Lung (tissue), 17 donors: ENCODE measurements at places on chromosomes 3 and 15. TPM values are rescaled to one million over a fixed set of nuclear protein-coding genes. Genes with fewer than 3 reads are reported as not detected.

DNA sequence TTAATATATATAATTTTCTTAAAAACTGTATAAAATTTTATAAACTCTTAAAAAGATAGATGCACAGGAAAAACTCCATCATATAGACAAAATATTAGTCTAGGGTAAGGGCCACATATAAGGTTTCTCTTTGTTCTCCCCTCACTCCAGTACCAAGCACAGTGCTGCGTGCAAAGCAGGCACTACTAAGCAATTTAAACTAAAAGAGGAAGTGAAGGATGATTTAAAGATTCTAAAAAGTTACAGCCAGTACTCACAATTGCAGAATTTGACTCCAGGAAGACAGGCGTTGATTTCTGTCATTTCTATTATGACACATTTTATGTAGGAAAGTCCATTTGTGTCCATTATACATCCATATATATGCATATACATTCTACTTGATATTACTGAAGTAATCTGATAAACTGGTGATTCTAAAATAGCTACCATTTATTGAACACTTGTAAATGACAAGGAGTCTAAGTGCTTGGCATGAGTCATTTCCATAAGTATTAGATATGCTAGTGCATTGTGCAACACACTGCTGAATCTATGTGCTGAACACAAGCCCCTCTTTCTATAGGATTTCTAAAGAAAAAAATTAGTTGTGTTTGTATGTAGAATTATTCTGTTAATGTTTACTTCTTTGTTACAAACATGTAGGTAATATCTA lies 785.5 kb upstream of the ARRDC4 start:
- no peaks in the 10 kb centered on the region for H3K36me3 ChIP-seq
- DNase-seq = no peak
- no peaks in the 10 kb centered on the region for H3K4me1 ChIP-seq
- H3K4me3 ChIP-seq = no peak overlapping the region

- peaks cover 3% of the 10 kb centered on the region for H3K4me1 ChIP-seq
- H3K36me3 ChIP-seq = peaks cover 35% of the 10 kb centered on the region
- no peak overlapping the region for H3K27ac ChIP-seq
- no peak overlapping the region for H3K4me3 ChIP-seq
- no peak for DNase-seq
- no peaks in the 10 kb centered on the region for H3K27me3 ChIP-seq
Measured at GRCh38 chr3:15223685-15224572, 17.9 kb downstream of the CAPN7 start.

Gene LRRIQ4
- not detected for total RNA-seq

DNA sequence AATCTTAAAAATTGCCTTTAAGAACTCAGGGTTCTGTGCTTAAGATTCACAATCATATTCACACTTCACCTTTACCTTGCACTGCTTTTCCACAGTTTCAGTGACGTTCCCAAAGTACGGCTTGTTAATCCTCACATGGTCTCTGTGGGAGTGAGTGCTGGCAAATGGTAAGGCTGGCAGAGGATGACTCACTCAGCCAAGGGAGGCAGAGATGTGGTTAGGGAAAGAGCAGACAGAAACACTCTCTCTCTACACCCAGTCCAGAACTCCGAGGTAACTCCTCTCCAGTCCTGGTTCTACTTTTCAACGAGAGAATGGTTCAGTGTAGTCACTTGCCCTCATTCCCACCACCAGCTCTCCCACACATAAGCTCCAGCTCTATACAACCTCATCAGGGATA lies 33.1 kb downstream of the RASGRP1 start:
- H3K4me1 ChIP-seq = no peaks in the 10 kb centered on the region
- H3K36me3 ChIP-seq = no peaks in the 10 kb centered on the region
- no peaks in the 10 kb centered on the region for H3K27me3 ChIP-seq
- no peak for DNase-seq
- no peak overlapping the region for H3K4me3 ChIP-seq
- H3K27ac ChIP-seq = no peak overlapping the region

- H3K4me3 ChIP-seq = no peak overlapping the region
- no peak overlapping the region for H3K27ac ChIP-seq
- peak; percentile 66 for DNase-seq
- no peaks in the 10 kb centered on the region for H3K27me3 ChIP-seq
- H3K36me3 ChIP-seq = peaks cover 8% of the 10 kb centered on the region
Measured at GRCh38 chr3:63914312-63914711, 2.1 kb upstream of the SCAANT1 start.

- no peaks in the 10 kb centered on the region for H3K27me3 ChIP-seq
- no peak overlapping the region for H3K4me3 ChIP-seq
- no peak overlapping the region for H3K27ac ChIP-seq
Measured at GRCh38 chr3:108486941-108487340, 23.5 kb downstream of the MYH15 start.

DNA sequence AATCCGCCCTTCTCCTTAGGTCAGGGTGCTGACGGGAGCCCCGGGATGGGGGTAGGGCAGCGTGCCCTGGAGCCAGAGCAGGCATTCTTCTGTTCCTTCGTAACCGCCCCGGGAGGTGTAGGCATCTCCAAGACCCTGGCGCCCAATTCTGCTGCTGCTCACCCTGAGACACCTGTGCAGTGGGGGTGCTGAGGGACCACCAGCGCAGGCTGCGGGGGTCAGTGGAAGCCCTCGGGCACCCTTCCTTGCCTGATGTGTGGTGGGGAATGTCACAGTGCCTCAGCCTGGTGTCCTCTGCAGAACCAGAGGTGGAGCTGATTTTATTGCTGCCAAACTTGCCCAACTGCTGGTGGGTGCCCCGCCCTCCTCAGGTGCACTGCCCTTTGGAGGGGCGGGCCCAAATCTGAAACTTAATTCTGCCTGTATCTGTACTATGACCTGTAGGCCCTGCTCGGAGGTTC lies 7.3 kb downstream of the CSK start:
- peaks cover 30% of the 10 kb centered on the region for H3K4me1 ChIP-seq
- H3K27me3 ChIP-seq = no peaks in the 10 kb centered on the region
- no peak overlapping the region for H3K27ac ChIP-seq
- no peak for DNase-seq
- no peak overlapping the region for H3K4me3 ChIP-seq

Gene PRICKLE2
- 35.8 TPM for total RNA-seq

Gene XCR1
- total RNA-seq = 0.43 TPM

Gene GATM
- total RNA-seq = 12.2 TPM

Gene AADACL2
- total RNA-seq = not detected

Gene TGM4
- total RNA-seq = not detected

- H3K4me1 ChIP-seq = no peaks in the 10 kb centered on the region
- H3K27ac ChIP-seq = no peak overlapping the region
- no peaks in the 10 kb centered on the region for H3K36me3 ChIP-seq
- no peaks in the 10 kb centered on the region for H3K27me3 ChIP-seq
- no peak for DNase-seq
Measured at GRCh38 chr3:44885618-44886017, 11.2 kb downstream of the TGM4 start.

Gene MINDY4B
- total RNA-seq = not detected

GRCh38 chr3:128590948-128591347 lies 59.7 kb downstream of the RPN1 start:
- H3K27me3 ChIP-seq = no peaks in the 10 kb centered on the region
- H3K4me1 ChIP-seq = no peaks in the 10 kb centered on the region
- H3K27ac ChIP-seq = no peak overlapping the region
- no peak for DNase-seq
- no peaks in the 10 kb centered on the region for H3K36me3 ChIP-seq

DNA sequence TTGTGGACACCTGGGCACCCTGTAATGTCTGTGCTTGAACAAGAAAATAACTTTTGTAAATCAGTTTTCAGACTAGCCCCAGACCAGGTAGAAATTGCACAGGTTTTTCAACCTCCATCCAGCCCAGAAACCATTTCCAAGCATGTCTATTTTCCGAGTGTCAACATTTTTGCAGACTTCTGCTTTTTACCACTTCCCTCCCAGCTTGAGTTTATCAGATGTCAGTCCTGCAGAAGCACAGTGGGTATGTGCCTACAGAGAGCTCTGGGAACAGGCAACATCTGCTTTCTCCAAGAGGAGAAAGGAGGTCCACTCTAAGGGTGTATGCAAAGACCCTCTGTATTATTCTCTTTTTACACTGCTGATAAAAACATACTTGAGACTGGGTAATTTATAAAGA lies 83.9 kb downstream of the LRRK1 start:
- H3K27ac ChIP-seq = no peak overlapping the region
- no peaks in the 10 kb centered on the region for H3K27me3 ChIP-seq
- no peak for DNase-seq
- H3K4me1 ChIP-seq = no peaks in the 10 kb centered on the region
- no peak overlapping the region for H3K4me3 ChIP-seq

Gene CLDN1
- total RNA-seq = 7.1 TPM

DNA sequence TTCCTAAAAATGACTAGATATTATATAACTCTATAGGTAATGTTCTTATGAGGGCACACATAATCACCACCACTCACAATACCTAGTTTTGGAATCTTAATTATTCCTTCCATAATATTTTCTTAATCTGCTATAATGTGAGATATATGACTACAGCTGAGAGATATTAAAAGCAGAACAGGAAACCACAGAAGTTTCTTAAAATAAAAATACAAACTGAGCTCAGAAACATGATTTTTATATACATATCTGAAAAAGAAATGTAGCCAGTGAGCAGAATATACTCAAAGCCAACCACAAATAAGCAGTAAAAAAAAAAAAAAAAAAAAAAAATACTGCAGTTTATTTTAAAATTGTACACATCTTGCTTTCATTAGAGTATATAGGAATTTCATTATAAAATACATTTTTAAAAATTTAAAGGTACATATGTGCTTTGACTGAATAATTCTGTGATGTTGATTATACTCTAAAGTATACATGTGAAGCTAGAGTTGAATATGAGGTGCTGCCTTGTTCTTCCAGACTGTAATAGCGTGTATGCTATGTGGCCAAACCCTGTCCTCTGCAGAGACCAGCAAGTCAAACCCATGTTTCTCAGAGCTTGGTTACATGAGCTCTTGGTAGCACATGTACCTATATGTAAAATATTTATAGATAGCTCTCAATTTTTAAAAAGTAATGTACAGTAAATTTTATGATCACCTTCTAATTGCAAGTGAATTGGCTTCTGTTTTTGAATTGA lies 175.0 kb downstream of the UBE2E2 start:
- no peak overlapping the region for H3K27ac ChIP-seq
- H3K4me1 ChIP-seq = no peaks in the 10 kb centered on the region
- no peaks in the 10 kb centered on the region for H3K36me3 ChIP-seq

DNA sequence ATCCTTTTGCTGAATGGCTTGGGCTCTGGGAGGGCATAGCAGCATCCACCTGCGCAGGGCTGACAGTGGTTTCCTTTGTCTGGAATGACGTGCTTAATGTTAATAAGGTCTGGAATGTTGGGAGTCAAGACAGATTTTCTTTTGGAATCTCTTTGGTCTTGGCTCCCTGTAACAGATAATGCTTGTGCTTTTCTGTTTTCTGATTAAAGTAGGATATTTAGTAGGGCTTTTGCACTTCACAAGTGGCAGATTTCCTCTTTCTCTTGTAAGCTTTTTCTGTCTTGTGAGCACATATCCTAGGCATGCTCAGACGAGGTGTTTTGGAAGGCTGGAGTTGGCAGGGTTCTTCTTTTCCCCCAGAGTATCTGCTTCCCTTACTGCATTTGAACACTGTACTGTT lies 189.6 kb downstream of the GHSR start:
- peaks cover 7% of the 10 kb centered on the region for H3K36me3 ChIP-seq
- H3K27ac ChIP-seq = peak overlapping the region; percentile 5
- peak; percentile 80 for DNase-seq

Gene RTP3
- total RNA-seq = not detected

Gene WNT5A
- total RNA-seq = 22.2 TPM

Gene SLC28A2
- 1.5 TPM for total RNA-seq

DNA sequence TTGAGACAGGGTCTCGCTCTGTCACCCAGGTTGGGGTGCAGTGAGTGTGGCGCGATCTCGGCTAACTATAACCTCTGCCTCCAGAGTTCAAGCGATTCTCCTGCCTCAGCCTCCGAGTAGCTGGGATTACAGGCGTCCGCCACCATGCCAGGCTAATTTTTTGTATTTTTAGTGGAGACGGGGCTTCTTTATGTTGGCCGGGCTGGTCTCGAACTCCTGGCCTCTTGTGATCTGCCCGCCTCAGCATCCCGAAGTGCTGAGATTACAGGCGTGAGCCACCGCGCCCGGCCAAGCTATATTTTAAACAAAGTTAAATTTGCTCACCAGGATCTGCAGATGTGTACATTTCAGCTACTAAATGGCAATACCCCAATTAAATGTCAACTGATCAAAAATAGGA lies 1.1 kb upstream of the C3orf38 start:
- no peaks in the 10 kb centered on the region for H3K27me3 ChIP-seq
- H3K27ac ChIP-seq = no peak overlapping the region
- peaks cover 4% of the 10 kb centered on the region for H3K36me3 ChIP-seq
- no peak overlapping the region for H3K4me3 ChIP-seq

Gene CNTN3
- total RNA-seq = 51.0 TPM

- no peaks in the 10 kb centered on the region for H3K4me1 ChIP-seq
- H3K4me3 ChIP-seq = no peak overlapping the region
- no peak for DNase-seq
- no peak overlapping the region for H3K27ac ChIP-seq
Measured at GRCh38 chr15:90211440-90212143, 10.5 kb downstream of the SEMA4B start.

DNA sequence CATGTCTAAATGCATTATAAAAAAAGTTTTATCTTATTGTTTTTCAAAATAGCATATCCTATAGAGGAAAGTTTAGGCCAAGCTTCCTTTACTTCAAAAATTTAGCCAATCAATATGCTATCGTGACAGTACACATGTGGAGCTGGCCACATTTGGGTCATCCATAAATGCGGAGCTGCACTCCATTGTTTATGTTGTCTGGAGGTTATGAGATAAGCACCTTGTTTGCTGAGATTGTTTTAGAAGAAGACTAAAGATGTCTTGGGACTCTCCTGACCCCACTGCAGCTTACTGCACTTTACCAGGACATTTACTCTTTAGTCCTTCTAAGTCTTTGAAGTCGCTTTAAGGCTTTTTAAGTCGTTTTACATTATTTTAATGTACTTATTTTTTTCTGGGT lies 265.9 kb downstream of the OCA2 start:
- H3K4me1 ChIP-seq = no peaks in the 10 kb centered on the region
- no peak overlapping the region for H3K4me3 ChIP-seq
- no peak for DNase-seq
- no peak overlapping the region for H3K27ac ChIP-seq
- no peaks in the 10 kb centered on the region for H3K36me3 ChIP-seq

GRCh38 chr3:136714020-136714419 lies 38.2 kb downstream of the STAG1 start:
- peaks cover 10% of the 10 kb centered on the region for H3K4me1 ChIP-seq
- no peak overlapping the region for H3K4me3 ChIP-seq
- DNase-seq = no peak
- H3K27ac ChIP-seq = no peak overlapping the region
- H3K27me3 ChIP-seq = no peaks in the 10 kb centered on the region

Gene CFAP91
- total RNA-seq = 19.0 TPM

- no peaks in the 10 kb centered on the region for H3K4me1 ChIP-seq
- H3K27me3 ChIP-seq = no peaks in the 10 kb centered on the region
- no peak for DNase-seq
- H3K36me3 ChIP-seq = no peaks in the 10 kb centered on the region
Measured at GRCh38 chr3:174538151-174538550, 321.0 kb upstream of the NAALADL2 start.

- H3K36me3 ChIP-seq = no peaks in the 10 kb centered on the region
- no peaks in the 10 kb centered on the region for H3K4me1 ChIP-seq
- no peak for DNase-seq
- H3K27me3 ChIP-seq = no peaks in the 10 kb centered on the region
- no peak overlapping the region for H3K4me3 ChIP-seq
- no peak overlapping the region for H3K27ac ChIP-seq
Measured at GRCh38 chr15:90126022-90126421, 23.8 kb upstream of the IDH2 start.

Gene CPLX3
- not detected for total RNA-seq
